Stimulated activated CD4-positive, alpha-beta T cell treated with anti-CD3 and anti-CD28 coated beads, Interleukin-4, amount 100 ng/mL, for 4 hours (primary cell): ENCODE measurements at places on chromosomes 4 and X.

GRCh38 chr4:158796370-158797140 is 27.7 kb downstream of the FNIP2 start:
- no peak for DNase-seq

GRCh38 chr4:41510179-41510578 is 27.8 kb upstream of the LIMCH1 start:
- no peak for DNase-seq

GRCh38 chr4:46956451-46956850 is 36.9 kb downstream of the GABRA4 start:
- DNase-seq = no peak

GRCh38 chr4:38591617-38592337 is 72.2 kb upstream of the KLF3 start:
- no peak for DNase-seq

DNA sequence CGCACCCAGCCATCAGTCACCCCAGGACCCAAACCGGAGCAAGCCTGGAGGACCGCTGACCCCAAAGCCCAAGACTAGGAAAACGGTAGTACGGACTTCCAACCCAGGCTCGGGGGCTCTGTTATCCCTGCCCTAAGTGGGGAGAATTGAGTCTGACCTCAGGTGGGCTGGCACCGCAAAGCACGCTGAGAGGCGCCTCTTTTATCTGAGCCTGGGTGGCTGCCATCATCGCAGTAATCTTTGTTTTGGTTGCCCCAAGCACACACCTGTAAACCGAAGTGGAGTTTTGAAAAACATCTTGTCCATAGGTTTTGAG is 894 bp upstream of the SH3RF1 start:
- DNase-seq = no peak

DNA sequence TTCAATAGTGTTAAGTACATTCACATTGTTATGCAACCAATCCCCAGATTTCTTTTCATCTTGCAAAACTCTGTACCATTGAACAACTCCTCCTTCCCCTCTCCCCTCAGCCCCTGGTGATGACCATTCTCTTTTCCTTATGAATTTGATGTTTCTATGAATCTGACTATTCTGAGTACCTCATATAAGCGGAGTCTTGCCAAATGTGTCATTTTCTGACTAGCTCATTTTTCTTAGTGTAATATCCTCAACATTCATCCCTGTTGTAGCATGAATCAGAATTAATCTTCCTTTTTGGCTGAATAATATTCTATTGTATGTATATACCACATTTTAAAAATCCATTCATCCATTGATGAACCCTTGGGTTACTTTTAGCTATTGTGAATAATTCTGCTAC is 34.0 kb downstream of the SMIM20 start:
- no peak for DNase-seq

- no peak for DNase-seq
Measured at GRCh38 chr4:1799387-1800375, 6.6 kb downstream of the FGFR3 start.

DNA sequence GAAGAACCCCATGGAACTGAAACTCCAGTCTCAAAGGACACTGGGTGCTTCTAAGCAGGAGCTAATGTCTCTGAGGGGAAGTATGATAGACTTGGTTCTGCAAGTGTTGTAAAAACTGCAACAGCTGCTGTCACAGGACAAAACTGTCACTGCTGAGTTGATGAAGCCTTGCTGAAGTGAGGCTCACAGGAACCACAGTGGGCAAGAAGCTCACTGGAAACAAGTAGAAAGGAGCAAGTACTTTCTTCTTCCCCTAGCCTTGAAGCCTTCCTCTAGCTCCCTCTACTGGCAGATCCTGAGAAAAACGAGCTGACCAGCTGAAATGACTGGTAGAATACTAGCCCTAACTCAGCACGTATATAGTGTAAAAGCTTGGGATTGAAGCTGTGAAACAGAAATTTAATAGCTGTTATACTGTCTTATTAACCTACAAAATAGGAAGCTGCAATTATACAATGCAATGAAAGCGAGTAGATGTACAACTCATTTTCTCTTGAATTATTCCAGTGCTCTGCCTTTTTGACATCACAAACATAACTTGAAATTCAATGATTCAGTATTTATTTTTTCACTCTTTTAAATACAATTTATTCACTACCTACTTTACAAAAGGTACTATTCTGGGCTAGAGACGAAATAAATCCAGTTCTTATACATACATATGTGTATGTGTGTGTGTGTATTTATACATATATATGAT is 91.4 kb downstream of the GABRB1 start:
- DNase-seq = peak; percentile 4

DNA sequence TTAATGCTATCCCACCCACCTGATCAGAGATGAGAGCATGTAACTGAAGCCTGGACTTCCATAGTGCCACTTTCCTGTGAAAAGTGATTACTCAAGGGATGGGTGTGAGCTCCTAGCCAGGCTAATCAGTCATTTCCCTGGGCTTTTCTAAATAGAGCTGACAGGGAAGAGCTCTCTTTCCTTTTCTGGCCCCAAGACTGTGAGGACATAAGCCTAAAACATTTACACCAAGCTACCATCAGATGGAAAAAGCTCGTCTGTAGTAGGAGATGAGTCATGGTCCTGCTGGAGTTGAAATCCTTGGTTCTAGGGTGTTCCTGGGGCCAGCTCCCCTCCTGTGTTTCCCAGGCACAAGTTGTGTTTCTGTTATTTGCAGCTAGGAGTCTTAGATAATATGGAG is 52.4 kb upstream of the NDP start:
- DNase-seq = no peak

DNA sequence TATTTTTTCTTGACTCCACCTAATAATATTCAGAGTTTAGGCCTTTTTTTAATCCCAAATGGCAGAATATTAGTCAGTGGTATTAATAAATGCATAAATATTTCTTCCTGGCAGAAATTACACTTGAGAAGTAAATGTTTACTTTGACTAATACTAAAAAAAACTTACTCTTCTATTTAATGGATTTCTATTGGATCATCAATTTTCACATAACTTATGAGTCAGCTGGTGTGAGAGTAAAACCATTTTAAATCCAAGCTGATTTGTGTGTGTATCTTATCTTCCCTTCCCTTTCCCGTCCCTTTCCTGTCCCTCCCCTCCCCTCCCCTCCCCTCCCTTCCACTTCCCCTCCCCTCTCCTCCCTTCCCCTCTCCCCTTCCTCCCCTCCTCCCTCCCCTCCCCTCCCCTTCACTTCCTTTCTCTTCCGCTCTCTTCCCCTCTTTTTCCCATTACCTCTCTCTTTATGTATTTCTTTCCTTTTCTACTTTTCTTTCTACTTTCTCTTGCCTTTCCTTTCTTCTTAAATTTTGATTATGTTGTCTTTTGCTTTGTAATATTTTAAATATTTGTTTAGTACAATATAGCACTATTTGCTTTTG is 630.1 kb upstream of the EPHA5 start:
- no peak for DNase-seq

GRCh38 chr4:128608006-128608405 is 201.5 kb upstream of the JADE1 start:
- no peak for DNase-seq

DNA sequence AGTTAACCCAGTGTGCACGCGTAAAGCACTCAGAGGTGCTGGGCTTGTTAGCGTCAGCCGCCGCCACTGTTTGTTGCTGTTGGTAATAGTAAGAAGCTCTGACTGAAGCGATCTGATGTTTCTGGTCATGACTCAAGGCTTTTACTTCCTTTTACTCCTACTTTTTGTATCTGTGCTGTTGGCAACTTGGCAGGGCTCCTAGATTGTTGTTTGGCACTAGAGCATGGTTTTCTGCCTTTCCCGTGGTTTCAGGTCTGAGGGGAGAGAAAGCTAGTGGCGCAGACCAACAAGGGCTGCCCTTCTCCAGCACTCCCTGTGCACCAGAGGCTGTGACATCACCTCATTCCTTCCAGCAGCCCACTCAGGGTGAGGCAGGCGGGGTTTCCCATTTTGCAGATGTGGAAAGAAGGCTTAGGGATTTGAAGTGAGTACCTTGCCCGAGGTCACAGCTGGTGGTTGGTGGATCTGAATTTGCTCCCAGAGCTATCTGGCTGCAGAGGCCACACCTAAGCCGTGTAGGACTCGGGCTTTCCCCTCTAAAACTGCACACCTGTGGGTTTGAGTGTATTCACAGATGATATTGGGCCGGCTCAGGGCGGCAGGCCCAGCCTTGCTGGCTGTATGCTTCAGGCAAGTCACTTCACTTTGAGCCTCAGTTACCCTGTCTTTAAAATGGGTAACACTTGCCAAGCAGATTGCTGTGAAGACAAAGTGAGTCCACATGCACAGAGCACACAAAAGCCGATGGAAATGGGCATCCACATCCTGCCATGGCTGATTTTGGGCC is 51.2 kb upstream of the TADA2B start:
- no peak for DNase-seq

GRCh38 chrX:15723887-15724517 is 14.1 kb upstream of the CA5B start:
- DNase-seq = no peak

DNA sequence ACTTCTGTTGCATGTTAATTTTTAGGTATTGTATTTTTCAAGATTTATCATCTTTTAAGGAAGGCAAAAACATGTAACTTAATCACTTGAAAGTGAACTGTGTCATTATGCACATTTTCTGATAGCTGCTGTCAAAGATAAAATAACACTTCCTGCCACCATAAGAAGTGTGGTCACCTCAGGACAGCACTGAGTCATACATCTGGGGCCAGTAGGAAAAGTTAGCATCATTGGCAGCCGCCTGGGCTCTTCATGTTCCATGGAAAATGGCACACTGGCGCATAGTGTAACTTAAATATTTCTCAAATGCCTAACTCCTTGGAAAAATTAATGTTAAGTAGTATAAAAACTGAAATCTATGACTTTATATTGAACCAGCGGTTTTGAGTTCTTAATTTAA is 24.2 kb downstream of the CNKSR2 start:
- DNase-seq = no peak

GRCh38 chr4:16225863-16226815 is at the start of gene TAPT1:
TSS of gene TAPT1 (minus strand) at chr4:16226471. CDS start at chr4:16226457, 14 bp downstream.
- peak; percentile 84 for DNase-seq

DNA sequence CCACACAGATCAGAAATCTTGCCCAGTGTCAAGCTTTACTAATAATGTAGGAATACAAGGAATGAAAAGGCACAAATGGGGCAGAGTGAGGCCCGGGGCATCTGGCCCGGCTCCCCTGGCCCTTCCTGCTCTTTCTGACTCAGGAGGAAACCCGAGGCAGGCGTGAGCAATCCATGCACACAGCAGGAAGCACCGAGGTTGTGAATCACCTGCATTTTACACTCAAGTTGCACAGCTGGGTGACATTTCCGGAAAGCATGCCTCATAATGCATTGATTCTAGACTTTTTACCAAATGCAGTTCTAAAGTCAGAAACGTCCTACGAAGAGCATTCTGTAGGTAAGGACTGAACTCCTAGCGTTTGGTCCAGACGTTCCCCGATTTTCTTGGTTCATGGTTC is 38.9 kb downstream of the PRIMPOL start:
- no peak for DNase-seq

DNA sequence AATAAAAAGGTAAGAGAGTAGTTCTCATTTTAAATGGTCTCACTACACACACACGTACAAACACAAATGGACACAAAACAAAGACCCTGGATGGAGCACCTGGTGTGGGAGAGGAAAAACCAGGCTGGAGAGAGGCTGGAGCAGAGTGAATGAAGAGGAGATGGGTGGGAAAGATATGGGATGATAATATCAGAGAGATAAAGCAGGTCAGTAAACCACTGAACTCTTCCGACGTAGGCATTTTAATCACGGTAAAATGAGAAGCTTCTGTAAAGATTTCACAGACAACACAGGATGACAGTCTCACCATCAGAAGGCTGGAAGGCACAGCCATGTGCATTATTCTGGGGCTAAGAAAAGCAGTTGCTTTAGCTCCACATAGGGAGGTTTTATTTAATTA is 532.8 kb downstream of the KCNIP4 start:
- no peak for DNase-seq

DNA sequence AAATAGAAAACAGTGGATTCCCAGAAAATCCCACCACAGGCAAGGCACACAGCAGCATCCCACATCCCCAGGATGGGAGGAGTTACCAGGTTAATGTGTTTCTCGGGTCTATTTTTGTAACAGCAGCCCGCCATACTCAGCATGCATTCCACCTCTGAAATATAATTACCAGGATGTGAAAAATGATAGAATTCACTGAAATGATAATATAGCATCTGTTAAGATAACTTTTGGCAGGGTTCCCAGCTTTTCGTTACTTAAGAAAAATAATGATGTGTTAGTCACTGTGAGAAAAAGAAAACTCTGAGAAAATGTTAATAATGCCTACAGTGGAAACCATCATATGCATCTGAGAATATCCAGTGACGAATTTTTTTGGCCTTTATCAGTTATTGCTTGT is 87.1 kb downstream of the VCX2 start:
- DNase-seq = no peak

- no peak for DNase-seq
Measured at GRCh38 chr4:87044511-87045233, 109.9 kb downstream of the AFF1 start.

DNA sequence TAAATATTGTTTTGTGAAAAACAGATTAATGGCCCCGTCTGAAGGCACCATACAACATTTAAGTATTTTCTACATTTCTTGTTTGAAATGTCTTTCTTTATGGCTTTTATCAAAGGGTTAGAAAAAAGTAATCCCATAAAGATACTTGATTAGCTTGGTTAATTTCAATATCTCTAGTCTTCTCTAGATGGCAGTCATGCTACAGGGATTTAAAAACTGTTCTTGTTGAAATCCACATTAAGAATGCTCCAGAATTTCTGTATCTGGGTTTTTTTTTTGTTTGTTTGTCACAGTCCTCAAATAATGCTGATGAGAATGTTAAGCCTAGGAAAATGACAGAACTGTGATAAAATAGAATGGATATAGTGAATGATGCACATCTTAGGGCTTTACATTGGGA is 109.0 kb upstream of the AADAT start:
- no peak for DNase-seq

- no peak for DNase-seq
Measured at GRCh38 chr4:105988671-105989070, 93.4 kb downstream of the NPNT start.

DNA sequence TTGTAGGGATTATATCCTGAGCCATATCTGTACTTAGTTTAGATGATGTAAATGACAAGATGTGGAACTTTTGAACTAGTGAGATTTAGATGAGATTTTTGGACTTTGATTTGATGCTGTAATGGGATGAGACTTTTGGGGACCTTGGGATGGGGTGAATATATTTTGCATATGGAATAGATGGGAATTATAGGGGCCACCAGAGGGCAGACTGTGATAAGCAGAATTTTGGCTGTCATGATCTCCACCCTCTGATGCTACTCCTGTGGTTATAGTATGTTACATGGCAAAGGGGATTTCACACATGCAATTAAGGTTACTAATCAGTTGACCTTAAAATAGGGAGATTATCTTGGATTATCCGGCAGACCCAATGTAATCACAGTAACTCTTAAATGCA is 214.0 kb upstream of the NHS start:
- DNase-seq = no peak

DNA sequence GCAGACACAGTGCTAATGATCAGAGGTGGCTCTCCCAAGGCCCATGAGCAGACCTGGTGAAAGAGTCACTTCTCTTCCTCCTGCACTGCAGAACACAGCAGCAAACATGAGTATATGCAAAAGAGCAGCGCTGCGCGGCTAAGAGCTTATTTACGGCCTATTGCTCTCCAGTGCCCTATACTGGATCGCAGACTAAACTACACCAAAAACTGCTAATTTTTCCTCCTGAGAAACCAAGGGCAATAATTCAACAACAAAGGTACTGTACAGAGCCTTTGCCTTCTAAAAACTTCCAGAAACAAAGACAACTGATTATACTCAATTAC is 702.5 kb downstream of the ARAP2 start:
- no peak for DNase-seq

- DNase-seq = no peak
Measured at GRCh38 chr4:160235285-160235684, 1132.4 kb downstream of the RAPGEF2 start.

- DNase-seq = no peak
Measured at GRCh38 chr4:41665636-41666207, 82.8 kb downstream of the PHOX2B start.
